ENCODE measurements at places on chromosomes 3 and 15.

GRCh38 chr15:25784876-25785640 is 78.1 kb downstream of the ATP10A start:
- peak; percentile 16 for DNase-seq

DNA sequence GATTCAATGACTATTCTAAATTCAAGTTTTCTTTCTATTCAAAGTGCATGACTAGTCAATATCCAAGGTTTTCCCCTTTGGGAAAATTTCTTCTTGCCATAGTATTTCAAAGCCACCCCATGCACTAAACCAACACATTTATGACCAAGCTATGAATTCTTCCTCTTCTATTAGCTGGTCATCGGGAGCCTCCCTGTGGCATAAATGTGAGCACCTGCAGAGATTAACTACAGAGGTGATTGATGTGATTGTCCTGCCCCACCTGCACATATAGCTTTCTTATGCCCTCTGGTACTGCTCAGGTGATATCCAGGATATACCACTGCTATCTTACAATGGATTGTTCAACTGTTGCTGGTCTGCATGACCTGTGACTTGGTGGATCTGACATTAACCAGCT is 694.9 kb downstream of the ZBBX start:
- no peak for DNase-seq

- no peak for DNase-seq
Measured at GRCh38 chr3:162597226-162597625, 1100.6 kb downstream of the OTOL1 start.

DNA sequence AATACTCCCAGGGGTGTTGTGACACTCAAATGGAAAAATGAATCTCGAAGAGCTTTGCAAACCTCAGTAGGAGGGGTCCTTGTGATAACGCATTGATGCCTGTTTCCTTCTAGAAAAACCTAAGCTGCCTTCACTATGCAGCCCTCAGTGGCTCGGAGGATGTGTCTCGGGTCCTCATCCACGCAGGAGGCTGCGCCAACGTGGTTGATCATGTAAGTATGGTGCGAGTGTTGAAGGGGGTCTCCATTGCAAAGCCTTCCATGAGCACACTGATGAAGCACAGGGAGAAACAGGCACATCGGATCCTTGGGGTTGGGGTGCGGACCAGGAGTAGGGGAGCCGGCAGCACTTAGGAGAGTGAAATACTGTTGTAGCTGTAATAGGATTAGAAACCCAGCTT is 22.3 kb downstream of the ANKDD1A start:
- DNase-seq, result no peak

- DNase-seq, result no peak
Measured at GRCh38 chr15:86300390-86301125, 220.9 kb downstream of the AGBL1 start.

- no peak for DNase-seq
Measured at GRCh38 chr3:140398387-140398786, 279.5 kb upstream of the TRIM42 start.

DNA sequence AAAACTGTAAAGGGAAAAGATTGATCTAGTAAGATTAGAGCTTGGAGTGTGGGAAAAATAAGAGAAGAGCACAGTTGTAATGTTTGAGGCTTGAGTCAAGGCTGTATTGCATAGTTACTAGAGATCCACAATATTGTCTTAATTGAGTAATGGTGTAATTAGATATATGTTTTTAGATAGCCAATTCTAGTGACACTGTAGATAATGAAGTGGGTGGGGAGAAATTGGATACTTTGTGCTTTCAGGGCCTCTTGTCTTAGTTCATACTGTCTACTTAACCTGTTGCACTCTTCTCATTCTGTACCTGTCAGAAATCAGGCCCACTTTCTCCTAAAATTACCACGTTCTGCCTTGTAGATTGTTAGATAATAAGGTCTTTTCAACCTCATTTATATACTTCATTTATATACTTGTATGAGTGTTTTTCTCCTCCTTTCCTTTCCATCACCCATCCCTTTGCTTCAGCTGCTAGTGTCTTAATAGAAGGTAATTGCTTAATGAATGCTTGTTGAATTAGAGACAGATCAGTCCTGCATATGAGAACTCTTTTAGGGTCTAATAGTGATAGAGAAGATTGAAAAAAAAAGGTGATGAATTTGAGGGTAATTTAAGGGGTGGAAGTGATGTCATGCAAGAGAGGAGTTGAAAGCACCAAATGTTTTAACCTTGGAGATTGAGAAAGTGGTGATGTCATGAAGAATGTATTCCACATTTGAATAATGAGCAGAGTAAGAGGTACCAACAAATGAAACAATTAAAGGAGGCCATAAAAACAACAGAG is 32.0 kb downstream of the PIK3CA start:
- DNase-seq, result no peak

- no peak for DNase-seq
Measured at GRCh38 chr3:4163011-4163410, 140.2 kb upstream of the SETMAR start.

- peak; percentile 15 for DNase-seq
Measured at GRCh38 chr3:177904621-177905020, 631.6 kb upstream of the KCNMB2 start.

DNA sequence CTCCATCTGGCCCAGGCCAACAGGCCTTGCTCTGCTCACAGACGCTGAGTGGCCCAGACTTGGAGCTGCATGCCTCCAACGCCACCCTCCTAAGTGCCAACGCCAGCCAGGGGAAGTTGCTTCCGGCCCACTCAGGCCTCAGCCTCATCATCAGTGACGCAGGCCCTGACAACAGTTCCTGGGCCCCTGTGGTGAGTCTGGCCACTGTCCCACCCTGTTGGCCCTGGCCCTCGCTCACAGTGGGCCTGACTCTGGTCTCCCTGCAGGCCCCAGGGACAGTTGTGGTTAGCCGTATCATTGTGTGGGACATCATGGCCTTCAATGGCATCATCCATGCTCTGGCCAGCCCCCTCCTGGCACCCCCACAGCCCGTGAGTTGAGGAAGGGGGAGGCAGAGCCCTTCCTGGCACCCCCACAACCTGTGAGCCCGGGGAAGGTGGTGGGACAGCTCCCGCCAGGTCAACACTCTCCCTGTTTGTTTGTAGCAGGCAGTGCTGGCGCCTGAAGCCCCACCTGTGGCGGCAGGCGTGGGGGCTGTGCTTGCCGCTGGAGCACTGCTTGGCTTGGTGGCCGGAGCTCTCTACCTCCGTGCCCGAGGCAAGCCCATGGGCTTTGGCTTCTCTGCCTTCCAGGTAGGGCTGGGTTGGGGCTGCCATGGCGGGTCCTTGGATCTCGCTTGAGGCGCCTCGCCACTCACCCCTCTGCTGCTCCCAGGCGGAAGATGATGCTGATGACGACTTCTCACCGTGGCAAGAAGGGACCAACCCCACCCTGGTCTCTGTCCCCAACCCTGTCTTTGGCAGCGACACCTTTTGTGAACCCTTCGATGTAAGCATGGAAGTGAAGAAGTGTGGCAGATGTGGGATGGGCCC is 10.0 kb downstream of the NT5DC2 start:
- DNase-seq, result no peak

DNA sequence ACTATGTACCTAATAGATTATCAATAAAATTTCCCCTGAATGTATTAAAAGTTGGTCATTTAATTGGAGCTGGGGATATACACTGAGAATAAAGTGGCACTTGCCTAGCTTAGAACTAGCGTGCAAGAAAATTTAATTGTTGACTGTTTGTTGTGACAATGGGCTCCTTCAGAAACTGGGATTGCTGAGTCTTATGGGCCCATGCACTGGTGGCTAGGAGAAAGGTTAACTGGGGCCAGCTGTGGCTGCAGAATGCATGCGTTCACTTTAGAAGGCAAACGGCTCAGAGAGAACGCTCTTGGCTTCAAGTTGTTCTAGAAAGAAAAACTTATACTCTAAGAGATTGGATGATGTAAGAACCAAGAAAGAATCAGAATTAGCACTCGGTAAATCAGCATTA is 18.7 kb upstream of the LPP start:
- no peak for DNase-seq

- DNase-seq, result no peak
Measured at GRCh38 chr15:100030586-100031229, 297.5 kb upstream of the LYSMD4 start.

- no peak for DNase-seq
Measured at GRCh38 chr3:108243243-108243642, 21.0 kb upstream of the IFT57 start.

GRCh38 chr3:170372190-170372879 is 14.8 kb downstream of the SKIL start:
- no peak for DNase-seq

GRCh38 chr3:173395073-173395411 is 2.5 kb upstream of the NLGN1 start:
- DNase-seq, result peak; percentile 85

DNA sequence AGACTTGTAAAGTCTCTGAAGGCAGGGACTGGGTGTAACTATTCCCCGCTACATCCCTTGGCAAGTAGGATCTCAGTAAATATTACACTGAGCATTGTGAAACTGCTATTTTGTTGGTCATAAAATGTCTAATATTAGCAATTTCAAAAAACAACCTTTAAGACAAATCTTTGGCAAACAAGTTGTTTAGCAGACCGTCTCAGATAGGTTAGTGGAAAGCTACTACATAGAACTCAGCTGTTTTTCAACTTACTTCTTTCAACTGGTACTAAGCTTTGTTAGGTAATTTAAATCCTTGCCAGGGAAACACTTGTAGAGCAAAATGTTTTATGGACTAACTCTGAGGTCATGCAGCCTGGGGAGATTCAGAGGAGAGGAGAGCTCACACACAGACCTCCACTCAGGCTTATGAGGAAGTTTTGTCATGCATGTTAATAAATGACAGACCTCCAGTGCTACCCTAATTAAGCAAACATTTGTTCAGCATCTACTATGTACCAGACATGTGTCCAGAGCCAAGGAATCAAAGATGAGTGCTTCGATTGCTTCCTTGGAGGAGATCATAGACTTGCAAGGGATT is 61.6 kb upstream of the STAC start:
- no peak for DNase-seq

DNA sequence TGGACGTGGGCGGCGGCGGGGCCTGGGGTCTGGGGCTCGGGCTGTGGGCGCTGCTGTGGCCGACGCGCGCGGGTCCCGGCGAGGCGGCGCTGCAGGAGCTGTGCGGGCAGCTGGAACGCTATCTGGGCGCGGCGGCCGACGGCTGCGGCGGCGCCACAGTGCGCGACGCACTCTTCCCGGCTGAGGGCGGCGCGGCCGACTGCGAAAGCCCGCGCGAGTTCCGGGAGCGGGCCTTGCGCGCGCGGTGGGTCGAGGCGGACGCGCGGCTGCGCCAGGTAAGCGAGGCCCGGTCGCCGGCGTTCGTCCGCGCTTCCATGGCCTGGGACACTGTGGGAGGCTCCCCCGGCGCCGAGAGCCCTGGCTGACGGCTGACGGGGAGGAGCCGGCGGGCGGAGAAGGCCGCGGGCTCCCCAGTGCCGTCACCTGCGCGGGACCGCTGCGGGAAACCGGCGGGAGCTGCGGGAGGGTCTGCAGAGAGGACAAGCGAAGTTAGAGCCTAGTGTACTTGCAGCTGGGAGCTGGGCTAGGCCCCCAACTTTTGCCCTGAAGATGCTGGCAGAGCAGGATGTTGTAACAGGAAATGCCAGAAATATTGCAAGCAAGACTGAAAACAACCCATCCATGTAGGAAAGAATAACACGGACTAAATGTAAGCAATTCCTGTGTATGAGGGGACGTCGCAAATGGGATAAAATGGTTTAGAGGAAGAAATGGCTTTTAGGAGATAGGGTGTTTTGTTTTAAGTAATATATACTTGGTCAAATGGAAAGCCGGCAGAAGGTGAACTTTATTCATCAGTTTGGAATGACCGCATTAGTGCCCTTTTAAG is 847 bp downstream of the WHAMM start:
- DNase-seq, result peak; percentile 37

DNA sequence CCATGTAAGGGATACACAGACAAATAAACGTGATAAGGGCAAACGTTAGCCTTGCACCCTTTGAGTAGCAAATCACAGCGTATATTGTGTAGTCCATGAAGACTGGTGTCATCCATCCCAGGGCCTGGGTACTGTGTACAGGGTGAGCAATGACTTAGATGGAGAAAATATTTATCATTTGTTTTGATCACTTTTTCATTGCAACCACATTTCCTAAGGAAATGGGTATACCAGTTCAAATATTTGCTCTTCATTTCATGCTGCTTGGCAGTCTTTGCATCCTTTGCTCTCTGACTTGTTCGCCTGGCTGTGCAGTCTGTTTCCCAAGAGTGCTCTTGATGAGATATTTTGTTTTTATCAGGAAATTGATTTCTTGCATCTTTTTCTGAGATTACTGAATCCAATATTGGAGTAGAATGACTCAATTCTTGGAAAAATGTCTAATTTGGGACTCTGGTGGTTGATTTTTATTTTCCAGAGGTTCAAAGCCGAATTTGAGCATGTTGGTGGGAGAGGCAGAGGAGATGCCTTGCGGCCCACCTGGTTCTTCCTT is 424.6 kb upstream of the SEMA6D start:
- DNase-seq, result no peak

DNA sequence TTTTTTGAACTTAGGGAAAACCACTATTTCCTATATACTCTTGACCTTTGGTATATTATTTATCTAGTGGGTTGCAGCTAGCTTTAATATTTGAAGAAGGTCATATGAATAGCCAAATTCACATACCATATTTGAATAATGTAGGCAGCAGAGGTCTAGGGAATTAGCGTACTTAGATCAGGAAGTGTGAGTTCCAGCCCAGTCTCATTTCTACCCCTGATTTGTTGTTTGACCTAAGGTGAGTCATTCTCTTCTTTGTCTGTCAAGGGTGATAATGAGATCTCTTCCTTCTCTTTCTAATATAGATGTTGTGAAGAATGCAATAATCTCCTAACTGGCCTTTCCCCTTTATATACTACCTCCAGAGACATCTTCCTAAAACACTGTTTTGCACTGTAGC is 36.6 kb upstream of the ZPLD1 start:
- DNase-seq, result no peak

DNA sequence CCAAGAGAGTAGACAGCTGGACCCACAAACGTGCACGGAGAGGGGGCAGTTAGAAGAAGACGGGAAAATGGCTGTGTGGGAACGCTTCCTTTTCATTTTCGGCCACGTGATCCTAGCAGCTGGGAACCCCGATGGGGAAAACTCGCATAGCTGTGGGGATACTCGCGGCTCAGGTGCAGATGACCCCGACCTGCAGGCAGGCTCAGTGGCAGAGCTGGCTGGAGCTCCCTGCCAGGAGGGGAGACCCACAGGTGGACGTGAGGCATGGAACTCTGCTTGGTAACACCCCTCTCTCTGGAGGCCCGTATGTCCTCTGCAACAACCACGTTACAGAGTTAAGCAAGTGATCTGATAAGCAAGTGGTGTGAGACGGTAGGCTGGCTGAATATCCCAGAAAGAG is 84.6 kb upstream of the SNRPA1 start:
- no peak for DNase-seq

- no peak for DNase-seq
Measured at GRCh38 chr3:6301626-6302025, 559.3 kb upstream of the GRM7 start.

DNA sequence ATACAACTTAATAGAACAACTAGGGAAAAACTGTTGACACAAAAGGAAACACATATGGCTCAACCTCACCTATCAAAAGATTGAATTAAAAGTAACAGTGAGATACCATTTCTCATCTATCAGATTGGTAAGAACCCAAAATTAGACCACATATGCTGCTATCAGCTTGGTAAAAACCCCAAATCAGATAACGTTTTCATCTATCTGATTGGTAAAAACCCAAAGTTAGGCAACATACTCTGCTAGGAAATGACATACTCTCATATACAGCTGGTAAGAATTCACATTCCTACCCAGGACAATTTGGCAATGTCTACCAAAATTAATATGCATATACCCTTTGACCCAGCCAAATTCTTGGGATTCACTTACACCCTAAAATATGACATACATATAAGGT is 26.3 kb downstream of the NRG4 start:
- no peak for DNase-seq
